ENCODE measurements at places on chromosomes 6 and 20.

DNA sequence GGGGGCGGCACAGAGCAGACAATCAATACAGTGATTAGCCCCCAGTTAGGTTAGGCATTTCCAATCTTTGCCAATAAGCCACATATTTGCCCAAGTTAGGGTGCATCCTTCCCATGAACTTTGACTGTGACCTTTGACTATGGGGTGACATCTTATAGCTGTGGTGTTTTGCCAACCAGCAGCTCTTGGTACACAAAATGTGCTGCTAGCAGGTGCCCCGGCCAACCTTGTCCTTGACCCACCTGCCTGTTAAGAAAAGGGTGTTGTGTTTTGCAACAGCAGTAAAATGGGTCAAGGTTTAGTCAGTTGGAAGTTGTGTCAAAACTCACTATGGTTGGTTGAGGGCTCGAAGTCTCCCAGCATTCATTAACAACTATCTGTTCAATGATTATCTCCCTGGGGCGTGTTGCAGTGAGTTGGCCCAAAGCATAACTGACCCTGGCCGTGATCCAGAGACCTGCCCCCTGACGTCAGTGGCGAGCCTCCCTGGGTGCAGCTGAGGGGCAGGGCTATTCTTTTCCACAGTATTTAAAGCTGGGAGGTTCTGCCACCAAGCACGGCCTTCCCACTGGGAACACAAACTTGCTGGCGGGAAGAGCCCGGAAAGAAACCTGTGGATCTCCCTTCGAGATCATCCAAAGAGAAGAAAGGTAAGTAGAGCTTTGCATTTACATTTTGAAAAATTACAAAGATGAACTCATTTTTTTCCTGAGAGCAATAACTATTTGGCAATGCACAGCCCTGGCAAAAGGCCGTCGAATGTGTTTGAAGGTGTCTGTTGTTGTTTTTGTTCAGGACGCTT, at the start of gene PCK1:
Gene PCK1 (plus strand): TSS at position 557 of the 802 bp plus-strand sequence. CDS start 302 bp downstream, outside the sequence.
- DNase-seq: no peak

- no peak for DNase-seq
Measured at GRCh38 chr6:52286798-52287432, 2.4 kb upstream of the MCM3 start.

- no peak for DNase-seq
Measured at GRCh38 chr6:18473755-18474154, 86.6 kb downstream of the RNF144B start.

DNA sequence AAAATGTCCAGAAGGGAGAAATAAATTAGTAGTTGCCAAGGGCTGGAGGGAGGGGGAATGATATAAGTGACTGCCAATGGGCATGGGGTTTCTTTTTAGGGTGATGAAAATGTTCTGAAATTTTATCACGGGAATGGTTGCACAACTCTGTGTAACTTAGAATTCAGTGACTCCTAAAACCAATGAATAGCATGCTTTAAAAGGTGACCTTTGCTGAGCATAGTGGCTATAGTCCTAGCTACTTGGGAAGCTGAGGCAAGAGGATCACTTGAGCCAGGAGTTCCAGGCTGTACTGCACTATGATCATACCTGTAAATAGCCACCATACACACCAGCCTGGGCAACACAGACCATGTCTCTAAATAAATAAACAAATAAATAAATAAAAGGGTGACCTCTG, 109.0 kb downstream of the ATG5 start:
- no peak for DNase-seq

- DNase-seq: no peak
Measured at GRCh38 chr6:44234101-44235025, 11.0 kb downstream of the SLC29A1 start.

DNA sequence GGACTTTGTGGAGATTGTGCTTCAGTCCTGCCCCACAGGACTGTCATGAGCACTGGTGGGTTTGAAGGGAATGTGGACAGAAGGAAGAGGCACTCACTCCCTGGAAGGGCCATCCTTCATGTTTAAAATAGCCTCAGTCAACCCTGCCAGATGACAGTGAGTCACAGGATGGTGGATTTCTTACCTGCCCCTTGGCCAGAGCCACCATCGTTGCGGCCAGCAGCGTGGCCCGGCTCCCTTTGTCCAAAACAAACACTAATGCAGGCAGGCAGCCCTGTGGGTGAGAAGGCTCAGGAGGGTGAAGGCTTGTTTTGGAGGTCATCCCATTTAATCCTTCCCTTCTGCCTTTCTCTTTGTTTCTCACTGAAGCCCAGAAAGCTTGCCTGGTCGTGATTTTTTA, 422.7 kb downstream of the CD83 start:
- no peak for DNase-seq

GRCh38 chr6:160163912-160164311, 42.3 kb downstream of the SLC22A1 start:
- DNase-seq: no peak

- no peak for DNase-seq
Measured at GRCh38 chr6:137950581-137950980, 83.5 kb downstream of the TNFAIP3 start.

DNA sequence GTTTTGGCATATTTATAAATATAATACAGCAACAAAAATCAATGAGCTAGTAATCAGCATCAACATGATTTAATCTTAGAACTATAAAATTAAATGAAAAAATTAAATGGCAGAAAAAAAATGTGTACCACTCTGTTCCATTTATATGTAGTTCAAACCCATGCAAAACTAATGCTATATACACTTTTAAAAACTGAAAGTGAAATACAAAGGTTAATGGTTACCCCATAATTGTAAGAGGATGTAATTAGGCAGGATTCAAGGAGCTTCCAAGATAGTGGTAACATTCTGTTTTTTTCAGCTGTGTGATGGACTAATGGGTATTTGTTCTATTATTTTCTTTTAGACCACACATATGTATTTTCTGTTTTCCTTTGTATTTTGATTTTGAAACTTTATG, 492.1 kb downstream of the UTRN start:
- DNase-seq: no peak

GRCh38 chr6:10801224-10801848, 37.0 kb downstream of the MAK start:
- DNase-seq: no peak

- no peak for DNase-seq
Measured at GRCh38 chr20:38441916-38442315, 6.8 kb upstream of the SNHG17 start.

DNA sequence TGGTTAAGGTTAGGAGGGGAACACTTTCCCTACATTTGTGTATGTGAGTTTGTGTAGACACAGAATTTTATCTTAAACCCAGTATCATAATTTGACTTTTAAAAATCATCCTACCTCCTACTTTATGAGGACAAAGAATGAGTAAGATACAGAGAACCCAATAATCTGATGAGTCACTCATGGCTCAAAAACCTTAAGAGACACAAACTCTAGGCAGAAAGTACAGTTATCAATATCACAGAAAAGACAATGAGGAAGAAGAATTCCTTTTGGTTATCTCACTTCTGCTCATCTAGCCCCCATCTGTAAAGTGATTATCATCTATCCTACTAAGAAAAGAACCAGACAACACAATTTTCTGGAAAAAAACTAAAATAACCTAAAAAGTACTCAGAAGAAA, 87.7 kb downstream of the EPB41L2 start:
- no peak for DNase-seq

DNA sequence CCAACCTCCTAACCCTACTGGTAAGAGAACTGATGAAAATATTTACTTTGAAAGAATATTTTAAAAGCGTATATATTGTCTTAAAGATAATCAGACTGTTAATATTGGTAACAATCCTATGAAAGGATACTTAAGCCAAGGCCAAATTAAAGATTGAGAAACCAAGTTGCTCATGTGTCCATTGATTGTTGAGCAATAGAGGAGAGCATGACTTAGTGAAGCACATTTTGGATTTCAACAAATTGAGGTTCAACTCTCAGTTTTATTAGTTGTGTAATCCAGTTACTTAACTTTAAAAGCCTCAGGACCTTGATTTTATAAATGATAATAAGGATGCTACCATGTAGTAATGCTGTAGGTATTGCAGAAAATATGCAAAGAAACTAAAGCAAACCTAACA, 56.8 kb downstream of the PRL start:
- no peak for DNase-seq

DNA sequence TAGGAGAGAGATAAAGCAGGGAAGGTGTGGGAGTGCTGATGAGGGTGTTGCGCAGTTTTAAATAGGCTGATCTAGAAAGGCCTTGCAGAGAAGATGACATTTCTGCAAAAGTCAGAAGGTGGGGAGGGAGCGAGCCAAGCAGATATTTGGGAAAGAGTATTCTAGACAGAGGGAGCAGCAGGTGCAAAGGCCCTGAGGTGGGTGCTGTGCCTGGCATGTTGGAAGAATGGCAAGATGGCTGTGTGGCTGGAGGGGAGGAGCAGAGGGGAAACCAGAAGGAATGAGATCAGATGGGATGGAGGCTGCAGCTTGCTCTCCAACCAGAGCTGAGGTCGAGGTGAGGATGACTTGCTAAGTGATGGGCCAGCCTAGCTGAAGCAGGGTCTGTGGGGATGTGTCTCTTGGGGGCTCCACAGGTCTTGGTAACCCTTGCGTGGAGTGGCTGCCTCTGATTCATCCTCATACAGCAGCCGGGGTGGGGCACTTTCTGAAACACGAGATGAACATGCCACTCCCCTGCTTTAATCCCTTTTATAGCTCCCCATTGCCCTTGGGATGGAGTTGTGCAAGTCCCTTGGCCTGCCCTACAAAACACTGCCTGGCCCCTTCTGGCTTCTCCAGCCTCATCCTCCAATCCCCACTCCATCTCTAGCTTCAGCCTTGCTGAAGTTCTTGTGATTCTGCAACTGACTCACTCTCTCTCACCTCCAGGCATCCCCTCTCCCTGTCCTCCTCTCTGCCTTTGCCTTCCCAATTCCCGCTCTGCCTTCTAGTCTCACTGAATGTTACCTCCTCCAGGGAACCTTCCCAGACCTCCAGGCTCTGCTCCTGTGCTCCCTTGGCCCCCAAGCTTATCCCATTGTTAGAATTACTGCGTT, 94.1 kb downstream of the CDH22 start:
- DNase-seq: no peak

DNA sequence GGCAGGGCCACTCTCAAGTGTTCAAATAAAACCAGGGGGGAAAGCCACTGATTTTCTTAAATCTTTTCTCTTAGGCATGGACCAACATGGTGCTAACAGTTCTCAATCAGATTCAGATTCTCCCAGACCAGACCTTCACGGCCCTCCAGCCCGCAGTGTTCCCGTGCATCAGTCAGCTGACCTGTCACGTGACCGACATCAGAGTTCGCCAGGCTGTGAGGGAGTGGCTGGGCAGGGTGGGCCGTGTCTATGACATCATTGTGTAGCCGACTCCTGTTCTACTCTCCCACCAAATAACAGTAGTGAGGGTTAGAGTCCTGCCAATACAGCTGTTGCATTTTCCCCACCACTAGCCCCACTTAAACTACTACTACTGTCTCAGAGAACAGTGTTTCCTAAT, 41.5 kb upstream of the SMIM28 start:
- DNase-seq: no peak

DNA sequence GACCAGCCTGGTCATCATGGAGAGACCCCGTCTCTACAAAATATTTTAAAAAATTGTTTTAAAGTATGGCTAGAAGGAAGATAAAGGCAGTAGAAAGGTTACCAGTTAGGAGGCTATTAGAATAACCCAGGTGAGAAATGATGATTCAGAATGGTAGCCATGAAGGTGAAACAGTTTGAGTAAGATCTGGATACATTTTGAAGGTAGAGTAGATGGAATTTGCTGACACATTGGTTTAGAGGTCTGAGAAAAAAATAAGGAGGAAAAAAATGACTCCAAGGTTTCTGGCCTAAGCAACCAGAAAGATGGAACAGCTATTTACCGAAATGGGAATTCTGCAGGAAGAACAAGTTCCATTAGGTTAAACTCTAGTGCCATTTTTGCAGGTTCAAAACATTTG, 167.9 kb upstream of the TAB2 start:
- DNase-seq: no peak

DNA sequence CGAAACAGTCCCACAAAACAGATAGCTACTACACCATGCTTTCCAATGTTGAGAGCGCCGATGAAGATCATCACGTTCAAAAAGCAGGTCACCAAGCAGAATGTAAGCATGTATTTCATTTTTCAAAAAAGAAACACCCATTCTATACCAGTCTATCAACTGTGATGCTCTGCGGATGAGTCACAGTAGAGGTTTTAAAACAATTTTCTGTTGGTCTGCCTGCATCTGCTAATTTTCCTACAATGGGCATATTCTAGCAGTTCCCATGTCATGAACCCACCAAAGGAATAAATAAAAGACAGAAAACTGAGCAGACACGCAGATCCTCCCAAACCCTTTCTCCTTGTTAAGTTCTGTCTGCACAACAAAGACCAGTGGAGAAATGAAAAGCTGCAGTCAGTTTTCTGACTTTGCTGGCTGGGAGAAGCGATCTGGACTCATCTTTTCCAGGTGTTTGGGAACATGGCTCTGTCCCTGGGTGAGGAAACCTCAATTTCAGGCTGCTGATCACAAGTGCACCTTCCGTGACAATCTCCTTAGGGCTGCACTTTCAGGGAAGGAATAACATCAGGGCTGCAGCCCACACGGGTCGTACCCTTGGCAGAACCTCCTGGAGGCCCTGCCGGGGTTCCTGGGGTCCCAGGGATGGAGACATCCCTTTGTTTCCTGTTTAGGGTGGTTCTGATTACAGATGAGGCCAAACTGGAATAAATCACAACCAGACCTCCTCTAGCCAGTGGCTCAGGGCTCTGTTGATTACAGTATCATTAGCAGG, 200.1 kb downstream of the BMP7 start:
- DNase-seq: no peak

- DNase-seq: no peak
Measured at GRCh38 chr20:24970030-24970553, 21.0 kb downstream of the CST7 start.

- no peak for DNase-seq
Measured at GRCh38 chr20:32682508-32682987, 8.8 kb upstream of the C20orf203 start.

DNA sequence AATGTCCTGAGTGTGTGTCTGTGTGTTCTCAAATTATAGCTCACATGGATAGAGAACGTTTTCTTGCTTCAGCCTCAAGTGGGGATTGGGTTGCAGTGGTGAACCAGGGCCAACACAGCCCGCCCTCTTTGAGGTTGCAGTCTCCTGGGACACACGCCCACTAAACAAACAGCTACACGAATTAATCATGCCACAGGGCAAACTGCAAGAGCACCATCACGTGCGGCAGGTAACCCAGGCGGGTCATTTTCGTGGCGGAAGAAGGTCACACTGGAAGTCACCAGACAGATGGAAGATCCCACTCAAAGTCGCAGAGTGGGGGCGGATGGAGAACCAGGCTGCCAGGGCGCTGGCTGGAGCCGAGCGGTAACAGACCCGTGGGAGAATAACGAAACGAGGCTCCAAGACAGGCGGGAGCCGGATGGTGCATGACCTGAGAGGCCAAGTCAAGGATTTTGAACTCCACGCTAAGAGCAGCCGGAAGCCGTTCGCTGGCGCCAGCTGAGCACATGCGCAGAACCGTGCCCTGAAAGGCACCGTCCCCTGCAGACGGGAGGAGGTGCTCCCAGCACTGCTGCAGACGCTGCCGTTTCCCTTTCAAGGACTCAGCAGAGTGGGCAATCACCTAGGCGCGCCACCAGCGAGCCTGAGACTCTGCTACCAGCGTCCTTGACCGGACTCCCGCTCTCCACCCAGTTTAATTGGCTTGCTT, 10.7 kb downstream of the DLL1 start:
- no peak for DNase-seq

Data from cortex of kidney (tissue), 1 donor.